ENCODE measurements at places on chromosomes 1 and 21.

- no peak for DNase-seq
Measured at GRCh38 chr1:91550961-91551360, 50.3 kb downstream of the CDC7 start.

GRCh38 chr1:43776043-43776761 lies 68.9 kb downstream of the ST3GAL3 start:
- DNase-seq, result no peak

DNA sequence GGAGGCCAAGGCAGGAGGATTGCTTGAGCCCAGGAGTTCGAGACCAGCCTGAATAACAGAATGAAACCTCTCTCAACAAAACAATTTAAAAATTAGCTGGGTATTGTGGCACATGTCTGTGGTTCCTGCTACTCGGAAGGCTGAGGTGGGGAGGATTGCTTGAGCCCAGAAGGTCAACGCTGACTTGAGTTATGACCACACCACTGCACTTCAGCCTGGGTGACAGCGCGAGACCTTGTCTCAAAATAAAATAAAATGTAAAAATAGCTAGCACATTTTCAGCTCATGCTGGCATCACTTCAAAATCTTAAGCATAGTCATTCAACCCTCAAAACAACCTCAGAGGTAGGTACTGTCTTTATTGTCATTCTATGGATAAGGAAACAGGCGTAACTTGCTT lies 6.4 kb downstream of the JAK1 start:
- no peak for DNase-seq

DNA sequence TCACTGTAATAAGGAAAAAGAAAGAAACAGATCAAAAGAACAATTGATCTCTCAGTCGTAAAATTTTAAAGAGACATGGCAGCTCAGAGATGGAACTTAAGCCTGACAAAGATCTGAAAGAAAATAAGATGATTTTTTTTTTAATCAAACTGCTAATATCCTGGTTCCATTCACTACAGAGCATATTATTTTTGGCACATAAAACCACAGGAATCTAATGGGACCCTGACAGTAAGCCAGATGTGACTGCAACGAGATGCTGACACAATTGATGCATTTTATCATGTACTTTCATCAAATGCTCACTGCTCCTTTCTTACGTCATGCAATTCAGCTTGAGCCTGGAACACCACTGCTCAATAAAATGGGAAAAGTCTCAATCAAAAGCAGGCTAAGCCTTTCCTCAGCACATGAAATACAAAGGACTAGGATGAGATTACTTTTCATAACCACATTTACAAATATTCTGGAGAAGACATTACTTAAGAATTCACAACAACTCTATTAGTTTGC lies 16.6 kb downstream of the GPATCH2 start:
- no peak for DNase-seq

DNA sequence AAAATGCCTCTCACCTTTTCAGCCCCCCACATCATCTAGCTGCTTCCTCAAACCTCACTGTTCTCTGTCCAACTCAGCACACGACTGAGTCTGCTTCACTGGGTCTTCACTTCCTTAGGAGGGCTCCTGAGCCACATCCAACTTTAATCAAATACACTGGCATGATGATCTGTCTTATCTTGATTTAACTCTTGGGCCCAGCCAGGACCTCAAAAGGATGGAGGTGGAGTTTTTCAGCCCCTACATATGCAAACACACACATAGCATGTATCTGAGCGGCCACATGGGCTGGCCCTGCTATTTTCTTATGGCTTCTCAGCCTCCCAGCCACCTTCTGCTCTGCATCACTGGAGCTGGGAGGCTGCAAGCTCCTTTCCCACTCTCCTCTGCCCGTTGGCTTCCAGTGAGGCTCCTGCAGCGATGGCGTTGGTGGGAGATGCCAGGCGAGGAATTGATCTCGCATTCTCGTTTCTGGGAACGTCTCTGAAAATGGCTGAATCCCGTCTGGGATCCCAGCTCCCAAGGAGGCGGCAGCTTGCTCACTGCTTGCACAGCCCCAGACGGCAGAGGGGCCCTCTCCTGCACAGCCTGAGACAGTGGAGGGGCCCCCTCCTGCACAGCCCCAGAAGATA lies 1.8 kb upstream of the PRXL2B start:
- no peak for DNase-seq

DNA sequence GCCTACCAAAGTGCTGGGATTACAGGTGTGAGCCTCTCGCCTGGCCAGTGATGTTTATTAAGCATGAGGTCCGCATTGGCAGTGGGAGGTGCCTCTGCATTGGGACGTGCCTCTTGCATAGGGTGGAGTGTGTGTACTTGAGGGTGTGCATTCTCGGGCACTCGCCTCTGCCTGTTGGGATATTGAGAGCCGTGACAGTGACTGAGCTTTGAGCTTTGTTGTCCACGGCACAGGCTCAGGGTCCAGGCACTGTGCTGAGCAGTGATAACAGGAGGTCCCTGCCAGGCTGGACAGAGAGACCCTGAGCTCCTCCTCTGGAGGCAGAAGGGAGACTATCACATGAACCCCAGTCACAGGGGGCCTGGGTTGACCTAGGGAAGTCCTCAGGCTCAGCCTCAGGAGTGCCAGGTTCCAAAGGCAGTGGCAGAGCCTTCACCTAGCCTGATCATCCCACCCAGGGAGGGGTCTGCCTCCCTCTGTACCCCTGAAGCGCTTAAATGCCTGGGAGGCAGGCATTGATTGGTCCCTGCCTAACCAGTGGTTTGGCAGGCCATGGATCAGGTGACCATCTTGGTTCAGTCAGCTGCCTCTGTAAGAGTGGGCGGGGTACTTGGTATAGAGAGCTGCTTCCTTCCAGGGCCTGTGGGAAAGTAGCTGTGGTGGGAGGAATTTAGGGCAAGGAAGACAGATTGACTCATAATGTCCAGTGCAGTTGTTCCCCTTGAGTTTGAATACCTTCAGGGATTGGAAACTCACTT lies 213.8 kb upstream of the TMEM51 start:
- peak; percentile 47 for DNase-seq
